Mesenteric fat pad (tissue), 1 donor: ENCODE measurements at places on chromosomes 5 and 9. TPM values are rescaled to one million over a fixed set of nuclear protein-coding genes. Genes with fewer than 3 reads are reported as not detected.

- no peak for DNase-seq
Measured at GRCh38 chr5:97874491-97874890, 691.4 kb upstream of the RIOK2 start.

- DNase-seq, result no peak
Measured at GRCh38 chr9:74138182-74138581, 359.0 kb upstream of the RORB start.

GABBR2 gene
- not detected for total RNA-seq

DNA sequence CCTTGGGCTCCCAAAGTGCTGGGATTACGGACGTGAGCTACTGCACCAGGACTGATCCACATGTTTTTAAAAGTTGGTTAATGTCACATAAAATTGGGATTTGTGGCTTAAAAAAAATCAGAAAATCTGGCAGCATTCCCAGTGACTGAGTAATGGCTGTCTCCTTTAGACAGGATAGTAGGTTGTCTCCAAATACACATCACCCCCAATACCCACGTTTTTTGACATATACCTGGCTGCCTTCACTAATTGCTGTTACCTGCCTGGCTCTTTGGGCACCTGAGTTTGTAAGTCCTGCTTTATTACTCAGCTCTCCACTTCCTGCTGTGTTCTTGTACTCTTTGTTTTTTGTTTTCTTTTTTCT is 84.8 kb downstream of the KDM4C start:
- DNase-seq, result no peak

DNA sequence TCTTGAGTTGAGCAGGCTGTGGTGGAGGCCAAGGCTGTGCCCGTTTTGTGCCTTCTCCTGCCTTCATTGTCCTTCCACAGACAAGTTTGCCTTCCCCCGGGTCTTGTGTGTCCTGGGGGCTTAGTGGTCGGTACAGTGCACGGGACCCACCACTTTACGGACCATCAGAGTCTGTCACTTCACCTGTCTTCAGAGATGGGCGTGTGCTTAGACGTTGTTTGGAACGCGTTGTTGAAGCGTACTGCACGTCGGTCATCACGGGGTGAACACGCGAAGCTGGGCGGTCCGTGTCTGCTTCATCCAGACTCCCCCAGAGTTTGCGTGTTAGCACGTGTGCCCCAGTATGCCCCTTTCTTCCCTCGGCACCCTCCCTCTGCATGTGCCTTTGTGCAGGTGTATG is 24.8 kb downstream of the CEP72 start:
- peak; percentile 87 for DNase-seq

GDF9 gene
- total RNA-seq, result not detected

DNA sequence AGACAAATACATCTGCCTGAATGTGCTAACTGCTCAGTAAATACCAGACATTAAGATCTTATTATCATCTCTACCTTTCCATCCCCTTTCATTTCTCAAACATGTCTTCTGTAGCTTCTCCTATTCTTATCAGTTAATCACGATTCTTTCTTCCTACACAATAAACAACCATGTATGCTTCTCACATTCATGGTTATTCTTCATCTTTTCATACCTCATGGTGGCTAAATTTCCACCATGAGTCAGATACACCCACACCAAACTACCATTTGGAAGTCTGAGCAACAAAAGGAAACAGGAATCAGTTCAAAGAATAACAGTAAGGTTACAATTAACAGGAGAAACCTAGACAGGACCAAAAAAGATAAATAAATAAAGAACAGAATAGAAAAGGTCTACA is 7.7 kb downstream of the ZNF622 start:
- no peak for DNase-seq

GRCh38 chr9:116080561-116080960 is 73.0 kb upstream of the PAPPA start:
- no peak for DNase-seq

- no peak for DNase-seq
Measured at GRCh38 chr9:4691795-4692194, 12.4 kb downstream of the CDC37L1 start.

DNA sequence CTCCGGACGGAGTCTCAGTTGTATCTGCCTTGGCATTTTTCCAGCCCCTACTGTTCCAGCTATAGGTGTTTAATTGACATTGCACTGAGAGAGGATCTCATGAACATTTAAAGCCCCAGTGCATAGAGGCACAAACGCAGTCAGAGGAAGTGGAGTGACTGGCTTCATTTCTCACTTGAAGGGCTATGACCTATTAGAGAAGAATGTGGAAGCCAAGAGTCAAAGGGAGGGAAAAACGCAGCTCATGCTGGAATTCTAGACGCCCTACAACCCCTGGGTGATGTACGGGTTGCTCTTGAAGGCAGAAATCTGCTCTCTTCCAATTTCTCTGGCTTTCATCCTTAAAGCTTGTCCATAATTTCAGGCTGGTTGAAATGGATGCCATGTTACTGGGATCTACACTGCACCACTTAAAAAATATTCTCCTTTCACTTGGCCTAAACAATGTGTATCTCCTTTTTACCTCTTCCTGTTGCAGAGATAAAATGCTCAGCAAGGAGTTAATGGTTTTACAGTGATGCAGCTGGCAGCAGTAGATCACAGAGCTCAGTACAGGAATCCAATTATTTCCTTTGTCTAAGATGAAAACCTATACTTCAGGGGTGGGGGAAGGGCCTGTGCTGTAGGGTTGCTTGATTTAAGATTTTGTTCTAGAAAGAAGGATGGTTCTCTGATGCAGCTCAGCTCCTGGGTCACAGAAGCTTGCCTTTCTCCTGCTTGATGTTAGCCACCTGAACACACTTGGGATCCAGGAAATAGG is 61.8 kb upstream of the MAMDC2 start:
- no peak for DNase-seq

SPATA9 gene
- 3.5 TPM for total RNA-seq

ROR2 gene
- total RNA-seq, result 9.5 TPM

DNA sequence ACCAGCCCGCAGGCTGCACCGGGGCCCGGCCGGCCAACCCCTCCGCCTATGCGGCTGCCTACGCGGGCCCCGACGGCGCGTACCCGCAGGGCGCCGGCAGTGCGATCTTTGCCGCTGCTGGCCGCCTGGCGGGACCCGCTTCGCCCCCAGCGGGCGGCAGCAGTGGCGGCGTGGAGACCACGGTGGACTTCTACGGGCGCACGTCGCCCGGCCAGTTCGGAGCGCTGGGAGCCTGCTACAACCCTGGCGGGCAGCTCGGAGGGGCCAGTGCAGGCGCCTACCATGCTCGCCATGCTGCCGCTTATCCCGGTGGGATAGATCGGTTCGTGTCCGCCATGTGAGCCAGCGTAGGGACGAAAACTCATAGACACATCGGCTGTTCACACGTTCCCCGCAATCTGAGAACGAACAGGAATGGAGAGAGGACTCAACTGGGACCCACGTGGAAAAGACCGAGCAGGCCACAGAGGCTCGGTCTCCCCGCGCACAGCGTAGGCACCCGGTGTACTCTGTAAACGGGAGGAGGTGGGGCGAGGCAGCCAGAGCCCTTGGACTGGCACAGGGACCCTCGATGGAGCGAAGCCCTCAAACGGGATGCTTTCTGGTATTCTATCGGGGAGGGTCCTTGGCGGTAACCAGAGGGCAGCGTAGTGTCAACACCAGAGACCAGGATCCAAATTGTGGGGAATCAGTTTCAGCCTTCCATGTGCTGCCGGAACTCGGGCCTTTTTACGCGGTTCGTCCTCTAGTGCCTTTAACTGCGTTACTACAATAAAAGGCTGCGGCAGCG is 1.9 kb downstream of the FOXE1 start:
- DNase-seq, result no peak

GRCh38 chr9:125343518-125344275 is 82.1 kb downstream of the GAPVD1 start:
- no peak for DNase-seq
